A673 (cell line): ENCODE measurements at places on chromosomes 13 and 19. TPM values are rescaled to one million over a fixed set of nuclear protein-coding genes. Genes with fewer than 3 reads are reported as not detected.

Gene ZNF846
- 3.9 and 7.7 TPM in 2 replicates for total RNA-seq

DNA sequence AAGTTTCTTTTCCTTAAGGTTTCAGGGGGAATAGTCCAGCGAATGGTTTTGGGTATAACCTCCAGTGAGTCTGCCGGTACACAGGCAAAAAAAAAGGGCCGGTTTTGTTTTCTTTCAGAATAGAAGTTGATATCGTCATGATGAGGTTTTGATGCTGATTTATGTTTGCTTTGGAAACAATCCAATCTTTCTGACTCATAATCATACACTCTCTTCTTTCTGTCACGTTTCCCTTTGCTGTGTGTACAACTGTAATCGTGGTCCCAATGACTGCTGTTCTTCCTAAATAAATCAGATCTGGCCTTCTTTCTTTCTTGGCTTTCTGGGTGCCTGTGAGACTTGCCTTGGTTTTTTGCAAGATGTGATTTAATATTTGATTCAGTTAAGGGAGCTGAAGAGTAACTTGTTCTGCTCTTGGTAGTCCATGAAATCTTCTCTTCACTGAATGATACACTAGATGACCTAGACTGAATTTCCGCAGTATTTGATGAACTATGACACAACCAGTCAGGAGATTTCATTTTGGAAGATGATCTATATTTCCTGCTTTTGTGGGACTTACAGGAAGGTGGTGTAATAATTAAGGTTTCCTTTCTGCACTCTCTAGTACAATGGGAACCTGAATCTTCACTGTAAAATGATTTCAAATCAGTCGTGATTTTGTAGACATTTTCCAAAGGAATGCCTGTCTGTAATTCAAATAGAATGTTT, 34.9 kb upstream of the METTL21C start:
- DNase-seq: peak; percentile 32

Gene SLC5A5
- total RNA-seq: not detected in 2 replicates

- DNase-seq: no peak
Observed at GRCh38 chr13:42777467-42777866, 3.9 kb upstream of the FAM216B start.

Gene MAMSTR
- 4.7 and 5.9 TPM in 2 replicates for total RNA-seq

DNA sequence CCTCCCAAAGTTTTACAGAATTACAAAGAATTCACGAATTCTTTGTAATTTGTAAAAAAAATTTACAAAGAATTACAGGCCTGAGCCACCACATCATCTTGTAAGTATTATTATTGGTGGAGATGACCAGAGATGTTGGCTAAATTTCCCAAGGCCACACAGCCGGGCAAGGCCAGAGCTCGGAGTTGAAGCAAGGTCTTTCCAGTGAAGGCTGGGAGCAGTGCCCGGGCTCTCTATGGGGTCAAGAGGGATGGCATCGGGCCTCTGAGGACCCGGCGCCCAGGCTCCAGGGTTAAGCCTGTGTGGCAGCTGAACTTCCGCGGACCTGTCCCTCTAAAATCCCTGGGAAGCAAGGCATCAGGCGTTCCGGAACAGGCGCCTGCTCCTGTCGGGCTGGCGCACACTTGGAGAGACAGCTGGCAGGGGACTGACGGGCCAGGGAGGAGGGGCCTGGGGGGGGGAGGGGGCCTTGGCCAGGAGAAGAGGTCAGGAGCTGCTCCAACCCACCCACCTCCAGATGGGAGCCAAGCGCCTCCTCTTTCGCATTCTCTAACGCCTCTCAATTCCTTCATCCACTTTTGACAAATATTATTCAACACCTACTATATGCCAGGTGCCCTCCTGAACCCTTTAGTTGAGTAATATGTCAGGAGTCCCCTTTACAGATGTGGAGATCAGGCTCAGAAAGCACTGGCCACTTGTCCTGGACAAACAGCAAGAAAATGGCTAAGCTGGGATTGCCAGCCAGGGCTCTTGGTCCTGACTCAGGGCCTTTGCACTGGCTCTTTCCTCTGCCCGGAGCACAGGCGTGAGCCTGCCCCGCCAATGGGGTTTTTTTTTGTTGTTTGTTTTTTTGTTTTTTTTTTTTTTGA, 36.8 kb upstream of the SEMA6B start:
- DNase-seq: no peak

GRCh38 chr13:38566023-38566422, 120.9 kb upstream of the FREM2 start:
- no peak for DNase-seq

Gene KLHL1
- total RNA-seq: not detected in 2 replicates

Gene IZUMO4
- total RNA-seq: 1.6 and 2.5 TPM in 2 replicates

- no peak for DNase-seq
Observed at GRCh38 chr19:32173836-32174235, 171.6 kb upstream of the ZNF507 start.

DNA sequence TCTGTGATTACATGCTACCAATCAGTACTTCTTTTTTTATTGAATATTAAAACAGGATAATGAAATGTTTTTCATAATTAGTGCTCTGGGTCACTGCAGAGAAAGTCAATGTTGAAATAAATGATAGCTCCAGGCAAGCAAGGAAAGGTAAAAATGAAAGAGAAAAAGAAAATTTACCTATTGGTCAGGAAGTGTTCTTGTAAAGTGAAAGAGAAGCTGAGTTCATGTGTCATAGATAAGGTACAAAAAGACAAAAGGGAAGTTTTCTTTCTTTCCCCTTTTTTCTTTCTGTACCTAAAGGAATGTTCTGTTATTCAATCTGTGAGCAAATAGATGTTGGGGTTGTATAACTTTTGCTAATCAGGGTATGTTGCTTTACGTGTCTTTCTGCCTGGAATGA, 197.0 kb downstream of the PCDH9 start:
- no peak for DNase-seq

Gene FRY
- total RNA-seq: 0.37 and 0.58 TPM in 2 replicates

DNA sequence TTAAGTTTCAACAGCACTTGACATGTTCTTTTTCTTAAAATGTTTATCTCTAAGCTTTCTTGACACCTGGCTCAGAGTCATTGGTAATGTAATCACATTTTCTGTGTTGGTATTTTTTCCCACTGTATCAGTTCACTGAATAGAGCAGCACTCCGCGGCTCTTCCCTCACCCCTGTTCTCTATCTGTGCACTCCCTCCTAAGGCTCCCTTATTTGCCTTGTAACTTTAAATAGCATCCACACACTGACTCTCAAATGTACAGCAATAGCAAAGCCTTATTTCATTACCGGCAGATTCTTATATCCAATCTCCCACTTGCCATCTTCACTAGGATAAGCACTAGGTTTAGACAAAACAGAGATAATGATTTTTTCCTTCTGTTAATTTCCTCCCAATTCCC, 935.5 kb upstream of the SLC10A2 start:
- DNase-seq: no peak

Gene CGB8
- total RNA-seq: not detected in 2 replicates

DNA sequence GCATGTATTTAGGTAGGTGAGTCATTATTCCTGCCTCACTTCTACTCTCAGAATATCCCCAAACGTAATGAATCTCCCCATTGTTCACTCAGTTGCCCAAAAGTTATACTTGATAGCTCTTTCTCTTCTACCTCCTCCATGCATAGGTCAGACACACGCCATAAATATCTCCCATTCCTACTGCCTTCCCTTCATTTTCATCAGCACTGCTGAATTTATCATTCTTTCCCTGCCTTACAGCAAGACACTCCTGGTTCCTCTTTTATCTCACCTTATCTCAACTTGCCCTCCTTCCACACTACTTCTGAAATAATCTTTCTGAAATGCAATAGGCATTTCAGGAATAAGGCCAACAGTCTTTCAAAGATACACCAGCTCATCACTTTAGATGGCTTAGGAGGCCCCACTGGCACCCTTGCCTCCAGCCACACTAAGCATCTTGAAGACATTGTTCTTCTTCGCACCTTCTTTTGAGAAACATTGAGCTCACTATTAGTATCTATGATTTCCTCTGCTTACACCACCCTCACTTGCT, 333.9 kb downstream of the MYO16 start:
- no peak for DNase-seq

Gene ADGRE3
- total RNA-seq: not detected in 2 replicates

Gene CYTH2
- total RNA-seq: 120 and 125 TPM in 2 replicates

- peak; percentile 61 for DNase-seq
Observed at GRCh38 chr19:10718205-10719196, 622 bp downstream of the DNM2 start.

DNA sequence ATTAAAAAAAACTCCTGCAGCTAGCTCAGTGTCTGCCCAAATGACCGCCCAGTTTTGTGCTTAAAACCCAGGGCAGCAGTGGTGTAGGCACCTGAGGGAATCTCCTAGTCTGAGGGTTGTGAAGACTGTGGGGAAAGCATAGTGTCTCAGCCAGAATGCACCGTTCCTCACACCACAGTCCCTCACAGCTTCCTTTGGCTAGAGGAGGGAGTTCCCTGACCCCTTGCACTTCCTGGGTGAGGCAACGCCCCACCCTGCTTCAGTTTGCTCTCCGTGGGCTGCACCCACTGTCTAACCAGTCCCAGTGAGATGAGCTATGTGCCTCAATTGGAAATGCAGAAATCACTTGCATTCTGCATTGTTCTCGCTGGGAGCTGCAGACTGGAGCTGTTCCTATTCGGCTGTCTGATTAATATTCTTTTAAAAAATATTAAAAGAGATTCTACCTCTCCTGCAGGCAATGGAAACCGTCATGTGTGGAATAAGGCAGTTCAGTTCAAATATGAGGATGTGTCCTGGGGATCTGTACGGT, 645.7 kb downstream of the FGF9 start:
- DNase-seq: no peak

DNA sequence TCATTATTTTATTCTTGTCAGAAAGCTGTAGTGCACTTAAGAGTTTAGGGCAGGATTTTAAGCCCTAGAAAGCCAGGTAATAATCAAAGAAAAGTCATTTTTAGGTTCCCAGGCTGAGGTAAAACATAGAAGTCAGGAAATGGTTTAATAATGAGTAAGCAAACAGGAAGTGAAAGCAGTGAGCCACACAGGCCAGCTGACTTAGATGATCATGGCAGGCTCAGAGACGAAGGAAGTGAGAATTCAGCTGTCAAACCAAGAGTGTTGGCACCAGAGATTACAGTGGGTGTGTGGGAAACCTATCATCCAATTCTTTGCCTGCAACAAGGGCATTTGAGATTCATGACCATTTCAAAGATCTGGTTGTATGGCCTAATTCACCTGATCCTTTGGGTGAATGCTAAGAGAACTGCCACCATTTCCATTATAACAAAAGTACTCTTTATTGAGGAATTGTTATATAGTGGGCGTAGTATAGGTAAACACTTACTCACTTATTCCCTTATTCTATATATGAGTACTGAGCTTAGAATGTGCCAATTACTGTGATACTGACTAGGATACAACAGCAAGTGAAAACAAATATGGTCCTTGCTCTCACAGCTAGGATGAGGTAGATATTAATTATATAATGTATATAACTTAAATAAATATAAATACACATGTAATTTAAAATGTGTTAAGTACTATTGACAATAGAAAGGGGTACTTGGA, 103.7 kb upstream of the EDNRB start:
- peak; percentile 78 for DNase-seq

Gene OR4F17
- not detected in 2 replicates for total RNA-seq

Gene CLDND2
- not detected in 2 replicates for total RNA-seq

Gene ZNF805
- total RNA-seq: 11.7 and 14.7 TPM in 2 replicates

DNA sequence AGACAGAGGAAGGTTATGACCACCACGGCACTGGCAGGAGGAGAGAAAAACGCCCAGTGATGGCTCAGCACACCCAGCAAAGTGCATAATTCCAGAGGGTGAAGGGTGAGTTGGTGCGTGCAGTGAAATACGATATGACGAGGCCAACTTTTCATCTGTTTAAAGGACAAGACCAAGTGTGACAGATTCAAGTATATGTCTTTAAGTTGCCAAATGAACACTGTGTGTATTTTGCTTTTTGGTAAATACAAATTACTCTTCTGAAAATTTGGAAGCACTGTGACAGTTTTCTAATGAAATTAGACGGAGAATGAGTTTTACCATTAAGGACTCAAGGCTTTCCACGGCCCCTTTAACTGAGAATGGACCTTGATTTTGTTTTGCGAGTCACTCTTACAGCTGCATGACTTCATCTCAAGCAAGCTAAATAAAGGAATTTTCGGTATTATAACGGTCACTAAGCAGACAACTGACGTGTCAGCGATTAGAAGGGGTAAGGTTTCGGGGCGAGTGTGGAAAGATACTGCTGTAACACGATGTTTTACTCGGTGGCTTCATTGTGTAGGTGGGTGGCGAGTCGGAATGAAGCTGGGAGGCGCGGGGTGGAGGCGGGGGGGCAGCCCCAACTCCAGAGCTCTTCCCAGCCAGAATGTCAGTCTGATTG, 22.8 kb downstream of the COL4A2 start:
- no peak for DNase-seq

DNA sequence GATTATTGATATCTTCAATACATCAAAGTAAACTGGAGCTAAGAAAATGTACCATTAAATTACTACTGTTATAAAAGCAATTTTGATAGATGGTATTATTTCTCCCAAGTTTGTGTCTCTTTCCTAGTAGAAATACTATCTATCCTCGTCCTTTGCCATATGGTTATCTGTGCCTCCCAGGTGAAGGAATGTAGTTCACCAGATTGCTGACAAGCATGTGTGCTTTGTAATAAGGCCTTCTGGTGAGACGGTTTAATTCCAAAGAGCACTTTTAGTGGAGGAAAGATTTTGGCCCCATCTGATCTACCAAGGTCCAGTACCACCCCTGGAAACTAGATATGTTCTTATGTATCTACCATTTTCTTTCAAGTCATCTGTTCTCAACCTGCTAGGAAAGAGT, 243.6 kb downstream of the DLEU7 start:
- no peak for DNase-seq

Gene RNF17
- total RNA-seq: not detected in 2 replicates

Gene CYP2F1
- not detected in 2 replicates for total RNA-seq

DNA sequence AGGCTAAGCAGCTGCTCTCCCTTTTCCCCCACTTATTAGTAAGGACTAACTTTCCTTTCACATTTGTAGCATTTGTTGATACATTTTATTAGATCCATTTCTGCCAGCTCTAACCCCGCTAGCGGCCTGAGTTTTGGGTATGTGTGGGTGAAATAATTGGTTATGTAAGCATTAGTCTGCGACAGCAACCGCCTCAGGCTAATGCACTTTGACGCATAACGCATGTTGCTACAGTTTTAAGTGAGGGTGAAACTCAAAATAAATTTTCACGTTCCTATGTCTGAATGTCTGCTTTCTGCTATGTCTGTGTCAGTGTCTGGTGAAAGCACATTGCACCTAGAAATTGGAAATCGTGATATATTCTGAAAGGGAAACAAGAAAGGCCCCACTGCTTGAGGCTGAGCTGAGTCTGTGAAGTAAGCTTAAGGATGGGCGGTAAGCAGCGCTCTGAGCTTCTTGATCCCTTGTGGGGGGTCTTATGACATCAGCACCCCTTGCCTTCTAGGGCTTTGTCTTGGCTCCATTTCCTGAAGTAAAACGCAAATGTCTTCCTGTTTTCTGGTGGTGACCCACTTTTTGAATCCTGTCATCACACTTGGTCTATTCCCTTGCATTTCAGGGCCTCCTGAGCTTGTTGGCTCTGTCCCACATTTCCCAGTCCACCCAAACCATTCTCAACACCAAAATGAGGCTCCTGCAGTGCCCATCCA, 648.3 kb upstream of the ARGLU1 start:
- peak; percentile 40 for DNase-seq

Gene ZNF440
- 7.1 and 9.2 TPM in 2 replicates for total RNA-seq

- DNase-seq: no peak
Observed at GRCh38 chr19:19948800-19949199, 48.1 kb downstream of the ZNF93 start.
